ENCODE measurements at places on chromosomes 3 and 15. TPM values are rescaled to one million over a fixed set of nuclear protein-coding genes. Genes with fewer than 3 reads are reported as not detected.
A peak's percentile ranks its signal among the peaks of the same experiment; 100 is the strongest.

- H3K36me3 ChIP-seq: no peaks in the 10 kb centered on the region
- no peaks in the 10 kb centered on the region for H3K27me3 ChIP-seq
- H3K4me3 ChIP-seq: no peak overlapping the region
- no peak for DNase-seq
- H3K4me1 ChIP-seq: peaks cover 52% of the 10 kb centered on the region
- H3K27ac ChIP-seq: peak overlapping the region; percentile 42
These were observed 59.1 kb downstream of the SMAD6 start for GRCh38 chr15:66760968-66761725.

- no peaks in the 10 kb centered on the region for H3K4me1 ChIP-seq
- no peak overlapping the region for H3K27ac ChIP-seq
- H3K36me3 ChIP-seq: no peaks in the 10 kb centered on the region
- no peaks in the 10 kb centered on the region for H3K27me3 ChIP-seq
These were observed 163.8 kb upstream of the MBNL1 start for GRCh38 chr3:152104847-152105415.

DNA sequence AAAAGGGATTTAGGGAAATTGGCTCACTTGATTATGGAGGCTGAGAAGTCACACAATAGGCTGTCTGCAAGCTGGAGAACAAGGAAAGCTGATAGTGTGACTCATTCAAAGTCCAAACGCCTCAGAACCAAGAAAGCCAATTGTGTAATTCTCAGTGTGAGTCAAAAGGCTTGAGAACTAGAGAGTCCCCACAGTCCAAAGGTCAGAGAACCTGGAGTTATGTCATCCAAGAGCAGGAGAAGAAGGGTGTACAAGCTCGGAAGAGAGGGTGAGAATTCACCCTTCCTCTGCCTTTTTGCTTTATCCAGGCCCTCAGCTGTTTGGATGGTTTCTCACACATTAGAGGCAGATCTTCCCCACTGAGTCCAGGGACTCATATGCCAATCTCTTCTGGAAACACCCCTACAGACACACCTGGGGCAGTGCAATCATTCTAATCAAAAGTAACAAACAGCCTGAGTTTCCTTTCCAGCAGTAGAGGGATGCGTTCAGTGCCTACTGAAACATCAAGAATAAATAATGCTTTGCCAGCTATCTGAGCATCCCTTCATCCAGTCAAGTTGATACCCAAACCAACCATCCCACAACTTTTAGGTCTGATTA is 271.5 kb downstream of the SATB1 start:
- no peaks in the 10 kb centered on the region for H3K27me3 ChIP-seq
- no peak overlapping the region for H3K4me3 ChIP-seq
- no peaks in the 10 kb centered on the region for H3K4me1 ChIP-seq
- H3K27ac ChIP-seq: no peak overlapping the region
- no peak for DNase-seq

The KNL1 gene
- total RNA-seq: 8.7 TPM

The SNX22 gene
- 0.49 TPM for total RNA-seq

DNA sequence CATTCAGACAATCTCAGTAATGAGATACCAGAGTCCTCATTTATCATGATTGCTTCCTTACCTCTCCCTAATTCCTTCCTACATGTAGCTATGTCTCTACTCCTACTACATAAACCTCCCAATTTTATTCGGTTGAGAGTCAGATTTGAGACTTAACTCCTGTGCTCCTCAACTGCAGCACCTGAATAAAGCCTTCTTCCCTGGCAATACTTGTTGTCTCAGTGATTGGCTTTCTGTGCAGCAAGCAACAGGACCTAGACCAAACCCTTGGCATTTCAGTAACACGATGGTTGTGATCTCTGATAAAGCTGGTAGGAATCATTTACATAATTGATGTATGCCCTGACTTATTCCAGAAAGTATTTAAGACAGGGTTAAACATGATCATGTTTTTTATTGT is 106.7 kb upstream of the NANOGP8 start:
- no peak for DNase-seq
- no peaks in the 10 kb centered on the region for H3K36me3 ChIP-seq
- no peaks in the 10 kb centered on the region for H3K4me1 ChIP-seq
- no peak overlapping the region for H3K27ac ChIP-seq
